ENCODE measurements at places on chromosomes 4 and X.

DNA sequence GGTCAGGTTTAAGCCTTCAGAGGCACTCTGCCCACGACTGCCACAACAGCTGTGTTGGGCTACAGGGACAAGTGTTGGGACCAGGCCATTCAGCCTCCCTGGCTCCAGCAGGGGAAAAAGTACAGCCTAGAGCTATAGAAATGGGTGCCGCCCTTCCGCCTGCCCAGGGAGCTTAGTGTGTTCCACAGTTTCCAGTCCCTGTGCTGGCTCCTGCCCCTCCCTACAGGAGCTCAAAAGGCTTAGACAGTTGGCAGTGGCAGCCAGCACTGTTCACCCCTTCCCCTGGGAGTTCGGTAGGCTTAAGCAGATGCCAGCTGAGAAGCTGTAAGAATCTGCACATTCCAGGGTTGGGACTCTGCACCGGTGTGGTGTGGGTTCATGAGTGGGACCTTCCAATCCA lies 408.2 kb upstream of the INTU start:
- no peak for DNase-seq

- DNase-seq: no peak
Measured at GRCh38 chr4:55121246-55121645, 4.1 kb downstream of the KDR start.

DNA sequence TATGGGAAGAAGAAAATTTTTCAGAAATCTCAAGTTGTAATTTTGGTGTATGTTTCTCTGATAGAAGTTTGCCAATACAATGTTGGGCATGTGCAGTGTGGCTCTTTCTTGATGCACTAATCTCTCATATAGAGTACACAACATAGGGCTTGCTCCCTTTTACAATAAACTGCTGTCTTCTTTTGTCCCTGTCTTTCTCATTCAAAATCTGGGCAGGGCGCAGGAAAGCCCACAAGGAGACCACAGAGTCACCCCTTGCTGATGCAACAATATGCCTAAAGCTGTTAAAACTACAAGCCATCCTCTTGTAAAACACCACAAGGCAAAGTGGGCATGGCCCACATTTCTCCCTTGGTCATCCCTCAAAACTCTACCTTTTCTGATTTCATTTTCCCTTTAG lies 63.4 kb upstream of the TBC1D9 start:
- no peak for DNase-seq

GRCh38 chrX:15576019-15576418 lies 24.7 kb downstream of the ACE2 start:
- DNase-seq: no peak

DNA sequence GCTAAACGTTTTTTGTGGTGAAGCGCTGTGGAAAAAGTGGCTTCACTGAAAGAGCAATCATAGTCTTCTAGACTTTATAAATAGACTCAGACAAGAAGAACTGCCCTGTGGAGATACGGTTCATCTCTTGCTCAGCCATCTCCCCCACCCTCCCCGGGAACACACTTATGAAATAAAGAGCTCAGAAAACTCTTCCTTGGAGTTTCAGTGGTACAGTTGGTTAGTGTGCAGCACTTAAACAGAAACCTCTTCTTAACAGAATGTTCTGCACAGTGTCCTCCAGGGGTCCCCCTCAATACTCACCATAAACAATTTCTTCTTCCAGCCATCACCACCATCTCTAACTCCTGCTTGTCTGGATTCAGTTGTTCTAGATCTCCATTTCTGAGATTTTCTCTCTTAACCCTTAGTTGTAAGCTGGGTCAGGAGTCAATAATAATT lies 313.0 kb downstream of the ARHGAP10 start:
- no peak for DNase-seq

DNA sequence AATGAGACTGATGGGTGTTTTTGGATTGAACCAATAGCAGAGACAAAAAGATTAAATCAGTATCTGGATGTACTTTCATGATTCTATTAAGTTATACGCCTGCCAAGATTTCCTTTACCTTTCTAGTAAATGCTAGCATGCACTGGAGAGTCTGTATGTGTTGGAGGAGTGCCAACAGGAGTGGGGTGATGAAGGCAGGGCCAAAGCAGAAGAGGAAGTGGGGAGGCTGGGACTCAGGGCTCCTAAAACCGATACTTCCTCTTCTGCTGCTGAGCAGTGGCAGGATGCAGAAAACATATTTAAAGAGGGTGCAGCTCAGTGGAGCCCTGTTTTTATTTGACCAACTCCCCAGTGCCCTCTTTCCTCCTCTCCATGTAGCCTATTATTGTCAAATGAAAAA lies 5.6 kb downstream of the CYSLTR1 start:
- no peak for DNase-seq

DNA sequence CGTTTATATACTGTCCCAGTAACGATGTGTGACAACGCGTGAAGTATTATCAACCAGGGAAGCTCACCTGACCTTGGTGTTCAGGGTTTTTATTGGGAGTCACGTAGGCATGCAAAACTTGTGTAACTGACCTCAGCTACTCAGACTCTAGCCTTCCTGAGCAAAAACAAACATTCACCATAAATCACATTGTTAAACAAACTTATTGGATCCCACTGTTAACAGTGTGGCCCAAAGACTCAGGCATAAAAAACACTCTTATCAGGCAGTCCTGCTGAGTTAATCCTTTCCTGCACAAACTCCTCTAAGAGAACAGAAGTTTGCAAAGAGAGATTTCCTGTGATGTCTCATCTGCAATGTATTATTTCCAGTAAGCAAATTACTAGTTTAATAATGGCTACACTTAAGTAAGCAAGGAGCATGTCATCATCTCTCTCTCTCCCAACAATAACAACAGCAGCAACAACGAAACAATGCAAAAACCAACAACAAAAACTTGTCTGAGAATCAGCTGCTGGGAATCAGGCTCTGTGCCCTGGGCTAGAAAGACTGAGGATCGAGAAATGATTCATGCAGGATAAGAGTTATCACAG lies 12.0 kb downstream of the GAGE1 start:
- no peak for DNase-seq

- DNase-seq: no peak
Measured at GRCh38 chr4:27703771-27704170, 843.1 kb downstream of the STIM2 start.

- peak; percentile 43 for DNase-seq
Measured at GRCh38 chr4:40057586-40058091, 989 bp downstream of the N4BP2 start.

GRCh38 chr4:125735102-125735501 lies 420.3 kb downstream of the FAT4 start:
- DNase-seq: no peak

DNA sequence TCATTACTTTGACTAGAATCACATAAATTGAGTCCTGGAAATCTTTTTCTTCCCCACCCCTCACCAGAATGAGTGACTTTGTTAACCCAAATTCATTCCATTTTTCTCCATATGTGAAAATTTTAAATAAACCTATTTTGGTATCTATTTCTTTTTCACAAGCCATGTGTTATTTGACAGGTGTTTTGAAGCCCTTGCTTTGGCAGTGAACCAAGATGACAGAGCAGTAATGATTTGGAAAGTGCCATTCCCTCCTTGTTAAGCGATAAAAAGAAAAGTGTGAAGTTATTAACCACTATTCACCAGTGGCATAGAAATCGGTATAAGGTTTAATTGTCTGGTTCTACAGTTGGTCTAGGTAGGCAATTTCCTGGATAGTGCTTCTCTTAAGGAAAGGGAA lies 66.1 kb downstream of the POLA1 start:
- no peak for DNase-seq

DNA sequence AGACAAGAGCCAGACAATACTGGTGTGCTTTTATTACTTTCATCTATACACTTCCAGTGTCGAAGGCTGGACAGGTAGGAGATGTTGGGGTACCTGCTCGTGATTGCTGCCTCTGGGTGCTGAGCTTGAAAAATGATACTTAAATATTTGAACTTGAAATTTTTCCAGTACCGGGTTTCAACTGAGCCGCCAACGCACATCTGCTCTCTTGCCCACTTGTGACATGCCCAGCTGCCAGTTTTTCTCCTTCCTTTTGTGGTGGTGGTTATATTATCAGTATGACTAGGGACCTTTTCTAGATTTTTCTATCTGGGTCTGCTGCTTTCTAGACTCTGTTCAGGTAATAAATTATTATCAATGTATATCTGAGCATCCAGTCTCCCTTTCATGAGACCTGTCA lies 3.4 kb downstream of the OGT start:
- no peak for DNase-seq

- DNase-seq: no peak
Measured at GRCh38 chrX:19168609-19169008, 46.3 kb upstream of the ADGRG2 start.

GRCh38 chr4:186265683-186266652 lies at the start of gene F11:
Gene F11, plus strand, starts transcription at chr4:186266189. Its CDS starts 948 bp downstream, at chr4:186267137.
- no peak for DNase-seq

DNA sequence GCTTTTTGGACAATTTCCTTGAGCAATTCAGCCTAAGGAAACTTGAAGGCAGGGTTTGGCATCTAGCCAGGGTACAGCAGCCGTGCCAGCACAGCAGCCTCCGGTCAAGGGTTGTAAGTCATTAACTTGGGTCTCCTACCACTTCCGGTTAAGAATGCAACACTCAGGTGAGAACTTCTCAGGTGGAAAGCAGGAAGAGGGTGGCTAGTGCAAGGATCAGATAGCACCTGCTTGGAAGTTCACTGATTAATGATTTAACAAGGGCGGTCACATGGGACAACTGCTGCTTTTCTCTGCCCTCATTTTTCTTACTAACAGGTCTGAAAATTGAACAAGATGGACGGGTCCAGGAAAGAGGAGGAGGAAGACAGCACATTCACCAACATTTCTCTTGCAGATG lies 30.1 kb upstream of the SCOC start:
- no peak for DNase-seq

DNA sequence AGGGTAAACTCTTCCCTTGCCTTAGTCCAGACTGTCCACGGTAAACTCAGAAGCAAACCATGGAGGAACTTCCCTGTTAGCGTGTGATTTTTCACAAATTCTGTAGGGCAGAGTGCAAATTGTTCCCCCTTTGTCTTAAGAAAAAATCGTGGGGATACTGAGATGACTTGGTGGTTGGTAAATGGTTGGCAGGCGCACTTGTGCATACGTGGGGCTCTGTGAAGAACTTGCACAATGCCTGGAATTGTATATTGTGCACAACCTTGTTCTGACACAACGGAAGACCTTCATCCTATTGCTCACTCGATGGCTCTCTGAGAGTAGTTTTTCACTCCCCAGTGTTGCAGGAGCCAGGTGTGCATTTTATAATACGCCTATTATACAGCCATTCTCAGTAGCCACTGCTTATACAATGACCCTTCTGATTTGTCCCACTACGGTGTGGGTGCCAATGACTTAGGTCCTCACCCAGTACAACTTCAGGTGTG lies 150.0 kb downstream of the SPRY1 start:
- DNase-seq: no peak

DNA sequence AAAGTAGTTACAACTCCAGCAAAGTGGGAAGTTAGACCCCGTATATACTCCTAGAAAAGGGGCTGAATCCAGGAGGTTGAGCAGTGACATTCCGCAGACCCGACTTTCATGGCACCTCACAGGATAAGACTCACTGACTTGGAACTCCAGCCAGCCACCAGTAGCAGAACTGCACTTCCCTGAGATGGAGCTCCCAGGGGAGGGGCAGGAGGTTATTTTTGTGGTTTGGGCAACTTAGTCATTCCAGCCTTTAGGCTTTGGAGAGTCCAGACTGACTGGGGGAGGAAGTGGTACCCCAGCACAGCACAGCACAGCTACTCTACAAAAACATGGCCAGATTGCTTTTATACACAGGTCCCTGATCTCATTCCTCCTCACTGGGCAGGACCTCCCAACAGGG lies 319.1 kb downstream of the PCDH19 start:
- DNase-seq: no peak

- DNase-seq: no peak
Measured at GRCh38 chrX:153871451-153871850, 14.5 kb downstream of the L1CAM start.

- no peak for DNase-seq
Measured at GRCh38 chr4:3523628-3524221, 8.5 kb downstream of the LRPAP1 start.

DNA sequence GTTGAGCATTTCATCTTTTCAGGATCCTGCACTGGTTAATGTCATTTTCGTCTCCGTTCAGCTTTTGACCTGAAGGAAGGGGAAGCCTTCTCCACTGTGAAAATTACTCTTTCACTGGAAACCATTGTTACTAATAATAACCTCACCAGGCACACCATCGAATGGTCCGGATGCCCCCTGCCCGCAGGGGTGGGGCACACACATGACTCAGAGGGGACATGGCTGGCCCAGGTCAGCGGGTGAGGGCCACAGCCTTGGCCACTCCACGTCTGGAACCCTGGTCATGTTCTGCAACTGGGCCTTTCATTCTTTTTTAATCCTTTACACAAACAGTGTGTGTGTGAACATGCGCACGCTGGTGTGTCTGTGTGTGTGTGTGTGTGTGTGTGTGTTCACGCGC lies 191.8 kb downstream of the BCOR start:
- no peak for DNase-seq

DNA sequence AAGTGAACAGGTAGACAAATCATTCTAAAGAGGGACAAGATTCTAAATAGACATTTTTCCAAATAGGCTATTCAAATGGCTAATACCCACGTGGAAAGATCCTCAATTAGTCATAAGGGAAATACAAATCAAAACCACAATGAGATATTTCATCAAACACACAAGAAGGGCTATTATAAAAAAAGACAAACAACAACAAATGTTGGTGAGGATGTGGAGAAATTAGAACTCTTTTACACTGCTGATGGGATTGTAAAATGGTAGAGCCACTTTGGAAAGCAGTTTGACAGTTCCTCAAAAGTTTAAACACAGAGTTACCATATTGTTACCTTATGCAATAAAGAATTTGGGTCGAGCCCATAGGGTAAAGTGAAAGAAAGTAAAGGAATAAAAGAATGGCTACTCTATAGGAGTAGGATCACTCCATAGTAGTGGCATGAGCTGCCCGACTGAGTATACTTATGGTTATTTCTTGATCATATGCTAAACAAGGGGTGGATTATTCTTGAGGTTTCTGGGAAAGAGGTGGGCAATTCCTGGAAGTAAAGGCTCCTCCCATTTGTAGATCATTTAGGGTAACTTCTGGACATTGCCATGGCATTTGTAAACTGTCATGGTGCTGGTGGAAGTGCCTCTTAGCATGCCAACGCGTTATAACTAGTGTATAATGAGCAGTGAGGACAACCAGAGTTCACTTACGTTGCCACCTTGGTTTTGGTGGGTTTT lies 58.9 kb upstream of the FAM9C start:
- no peak for DNase-seq

DNA sequence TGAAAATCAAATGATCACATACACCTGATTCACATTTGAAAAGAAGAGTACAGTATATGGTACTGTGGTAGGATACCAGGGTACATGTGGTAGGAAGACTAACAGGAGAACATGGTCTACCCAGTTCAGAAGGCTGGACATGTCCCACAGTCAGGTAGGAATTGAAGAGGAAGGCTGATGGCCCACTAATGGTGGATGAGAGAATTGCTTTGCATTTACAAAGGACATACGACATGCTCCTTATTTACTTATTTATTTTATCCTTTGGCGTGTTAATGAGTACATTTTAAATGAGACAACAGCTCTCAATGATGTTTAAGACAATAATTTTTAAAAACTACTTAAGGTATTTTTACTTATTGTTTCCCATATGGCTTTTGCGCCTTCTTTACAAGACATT lies 106.7 kb upstream of the BMP2K start:
- DNase-seq: no peak
